ENCODE measurements at places on chromosomes 13 and 19.

- DNase-seq: no peak
These were observed 47.9 kb downstream of the DCT start for GRCh38 chr13:94431574-94431973.

- no peak for DNase-seq
These were observed 11.8 kb downstream of the CCDC97 start for GRCh38 chr19:41321600-41322270.

DNA sequence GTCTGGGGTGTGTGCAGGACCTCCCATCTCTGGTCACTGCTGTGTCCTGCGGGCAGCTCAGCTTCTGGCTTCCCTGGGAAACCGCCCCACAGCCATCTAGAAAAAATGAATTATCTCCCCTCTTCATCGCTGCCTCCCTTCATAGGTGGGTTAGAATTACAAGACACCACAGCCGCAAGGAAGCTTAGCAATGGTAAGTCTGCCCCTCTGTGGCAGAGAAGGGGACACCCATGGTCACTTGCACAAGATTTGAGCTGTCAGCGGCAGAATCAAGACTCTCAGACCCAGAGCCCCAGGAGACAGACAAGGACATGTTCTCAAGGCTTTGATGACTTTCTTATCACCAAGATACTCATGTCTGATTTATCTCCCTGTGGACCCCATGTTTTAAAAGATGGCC, 110.8 kb upstream of the PABPC3 start:
- no peak for DNase-seq

DNA sequence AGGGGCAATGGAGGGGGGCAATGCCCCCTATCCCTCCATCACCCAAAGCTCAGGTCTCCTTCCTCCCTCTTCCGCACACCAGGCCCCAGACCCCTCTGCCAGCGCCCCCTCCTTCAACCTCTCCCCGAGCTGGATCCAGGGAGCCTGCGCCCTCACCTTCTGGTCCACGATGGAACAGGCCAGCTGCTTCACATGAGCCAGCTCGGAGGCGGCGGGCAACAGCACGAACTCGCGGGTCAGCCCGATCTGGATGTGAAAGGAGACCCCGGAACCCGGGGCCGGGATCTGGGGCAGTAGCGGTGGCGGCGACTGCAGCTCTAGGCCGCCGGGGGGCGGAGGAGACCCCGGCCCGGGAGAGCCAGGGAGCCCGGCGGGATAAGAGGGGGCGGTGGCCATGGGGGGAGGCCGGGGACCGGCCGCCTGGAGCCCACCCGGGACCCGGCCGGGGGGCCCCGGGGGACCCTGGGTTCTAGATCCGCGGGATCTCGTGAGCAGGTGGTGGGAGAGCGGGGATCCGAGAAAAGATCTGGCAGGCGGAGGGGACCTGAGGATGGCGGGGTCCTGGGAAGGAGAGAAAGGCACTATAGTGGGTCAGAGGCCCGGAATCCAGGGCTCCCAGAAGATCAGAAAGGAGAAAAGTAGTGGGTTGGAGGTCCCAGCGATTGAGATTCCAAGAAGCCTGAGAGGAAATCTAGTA, 791 bp downstream of the PRKD2 start:
- DNase-seq: no peak

DNA sequence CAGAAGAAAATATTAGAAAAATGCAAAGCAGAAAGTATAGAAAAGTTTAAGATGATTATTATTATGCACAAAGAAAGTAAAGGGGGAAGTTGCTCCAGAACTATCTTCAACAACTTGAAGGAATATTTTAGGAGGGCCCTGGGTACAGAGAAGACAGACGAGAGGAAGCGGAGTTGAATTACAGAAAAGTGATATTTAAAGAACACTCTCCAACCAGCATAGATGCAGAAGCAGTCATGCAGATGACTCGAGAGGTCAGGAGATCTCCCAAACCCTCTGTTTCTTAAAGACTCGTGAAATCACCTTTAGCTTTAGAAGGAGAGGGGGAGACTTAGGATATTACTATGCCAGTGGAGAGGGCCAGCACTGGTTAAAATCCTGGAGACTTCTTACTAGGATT, 8.5 kb upstream of the SHISA2 start:
- no peak for DNase-seq

DNA sequence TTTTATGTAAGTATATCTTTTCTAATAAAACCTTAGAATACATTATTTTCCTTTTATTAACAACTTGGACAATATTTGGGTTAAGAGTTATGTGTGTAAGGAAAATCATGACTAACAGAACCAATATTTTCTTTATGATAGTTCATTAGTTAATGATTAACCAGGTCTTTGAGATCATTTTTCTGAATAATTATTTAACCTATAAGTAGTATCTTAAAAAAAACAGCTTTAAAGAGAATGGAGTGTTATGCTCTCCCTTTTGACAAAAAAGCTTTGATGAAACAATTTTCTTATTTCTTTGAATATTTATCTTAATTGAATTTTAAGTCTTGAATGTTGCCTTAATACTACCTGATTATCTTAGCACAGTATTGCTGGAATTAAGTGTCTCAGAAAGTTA, 3.8 kb downstream of the SLAIN1 start:
- no peak for DNase-seq

GRCh38 chr19:29029268-29029958, 183.5 kb downstream of the UQCRFS1 start:
- DNase-seq: no peak

DNA sequence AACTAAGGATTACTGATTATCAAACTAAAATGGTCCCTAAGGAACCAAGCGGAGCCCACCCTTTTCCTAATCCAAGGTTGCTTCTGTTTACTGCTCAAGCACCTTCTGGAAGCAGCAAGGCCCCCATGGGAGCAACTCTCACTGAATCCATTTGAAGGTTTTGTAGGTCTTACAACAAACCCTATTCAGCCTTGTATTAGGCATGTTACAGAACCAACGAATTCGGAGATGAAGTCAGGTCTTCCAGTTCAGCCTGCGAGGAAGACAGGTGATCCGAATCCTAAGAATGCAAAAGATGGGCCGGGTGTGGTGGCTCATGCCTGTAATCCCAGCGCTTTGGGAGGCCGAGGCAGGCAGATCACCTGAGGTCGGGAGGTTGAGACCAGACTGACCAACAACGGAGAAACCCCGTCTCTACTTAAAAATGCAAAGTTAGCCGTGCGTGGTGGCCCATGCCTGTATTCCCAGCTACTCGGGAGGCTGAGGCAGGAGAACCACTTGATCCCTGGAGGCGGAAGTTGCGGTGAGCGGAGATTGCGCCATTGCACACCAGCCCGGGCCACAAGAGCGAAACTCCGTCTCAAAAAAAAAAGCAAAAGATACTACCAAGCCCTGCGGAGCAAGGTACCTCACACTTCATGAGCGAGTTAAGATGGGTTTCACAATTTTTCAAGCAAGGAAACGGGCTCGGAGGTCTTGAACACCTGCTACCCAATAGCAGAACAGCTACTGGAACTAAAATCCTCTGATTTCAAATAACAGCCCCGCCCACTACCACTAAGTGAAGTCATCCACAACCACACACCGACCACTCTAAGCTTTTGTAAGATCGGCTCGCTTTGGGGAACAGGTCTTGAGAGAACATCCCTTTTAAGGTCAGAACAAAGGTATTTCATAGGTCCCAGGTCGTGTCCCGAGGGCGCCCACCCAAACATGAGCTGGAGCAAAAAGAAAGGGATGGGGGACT, 609 bp downstream of the ZAR1L start:
- peak; percentile 28 for DNase-seq

DNA sequence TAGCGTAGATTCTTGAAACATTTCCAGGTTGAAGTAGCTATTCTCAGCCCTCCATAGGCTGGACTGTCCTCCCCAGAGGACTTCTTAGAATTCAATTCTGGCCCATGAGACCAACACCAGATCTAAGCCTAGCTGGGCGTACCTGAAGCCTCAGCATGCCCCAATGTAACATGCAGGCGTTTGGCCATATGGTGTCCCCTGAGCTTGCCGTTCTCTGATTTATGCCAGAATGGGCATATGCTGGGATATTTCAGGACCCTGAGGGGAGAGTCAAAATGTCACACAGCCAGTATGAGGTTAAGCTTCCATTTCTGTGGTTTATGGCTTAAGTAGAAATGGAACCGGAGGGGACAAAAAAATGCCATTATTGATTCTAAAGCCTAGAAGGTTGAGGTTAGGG, 317.7 kb upstream of the OBI1 start:
- DNase-seq: no peak

GRCh38 chr13:19888799-19889198, 25.4 kb upstream of the ZMYM5 start:
- DNase-seq: no peak

DNA sequence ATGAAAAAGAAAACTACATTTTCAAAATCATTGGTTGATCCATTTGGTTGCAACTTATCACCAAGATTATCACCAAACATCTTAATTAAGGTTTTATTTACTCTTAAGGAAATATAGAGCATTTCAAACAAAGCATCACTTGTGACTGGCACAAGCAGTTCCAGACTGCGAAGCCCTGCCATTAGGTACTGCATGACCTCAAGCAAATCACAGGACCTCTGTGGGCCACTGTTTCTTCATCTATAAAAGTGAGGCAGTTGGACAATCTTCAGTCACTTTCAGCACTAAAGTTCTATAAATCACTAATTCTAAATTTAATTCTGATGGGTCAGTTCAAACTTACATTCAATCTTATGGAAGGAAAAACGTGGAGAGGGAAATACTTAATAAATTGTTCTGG, 2.0 kb downstream of the ELF1 start:
- no peak for DNase-seq

- DNase-seq: no peak
These were observed 6.0 kb upstream of the FREM2 start for GRCh38 chr13:38680912-38681311.

GRCh38 chr13:56166864-56167263, 973.9 kb upstream of the PRR20A start:
- DNase-seq: no peak

DNA sequence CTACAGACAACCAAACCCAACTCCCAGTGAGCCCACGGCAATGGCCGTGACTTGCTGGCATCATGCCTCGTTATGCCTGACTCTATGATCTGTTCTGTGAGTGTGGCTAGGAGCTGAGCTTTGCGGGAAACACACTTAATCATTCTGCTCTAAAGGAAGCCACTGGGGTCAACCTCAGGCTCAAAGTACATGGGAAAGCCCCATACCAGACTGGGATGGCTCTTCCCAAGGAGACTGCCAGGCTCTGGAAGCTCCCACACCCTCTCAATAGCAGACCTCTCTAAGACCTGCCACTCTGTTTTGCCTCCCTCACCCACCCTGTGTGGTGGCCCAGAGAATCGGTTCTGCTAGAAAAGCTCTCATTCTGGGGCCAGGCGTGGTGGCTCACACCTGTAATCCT, 2.2 kb downstream of the PEPD start:
- DNase-seq: no peak

DNA sequence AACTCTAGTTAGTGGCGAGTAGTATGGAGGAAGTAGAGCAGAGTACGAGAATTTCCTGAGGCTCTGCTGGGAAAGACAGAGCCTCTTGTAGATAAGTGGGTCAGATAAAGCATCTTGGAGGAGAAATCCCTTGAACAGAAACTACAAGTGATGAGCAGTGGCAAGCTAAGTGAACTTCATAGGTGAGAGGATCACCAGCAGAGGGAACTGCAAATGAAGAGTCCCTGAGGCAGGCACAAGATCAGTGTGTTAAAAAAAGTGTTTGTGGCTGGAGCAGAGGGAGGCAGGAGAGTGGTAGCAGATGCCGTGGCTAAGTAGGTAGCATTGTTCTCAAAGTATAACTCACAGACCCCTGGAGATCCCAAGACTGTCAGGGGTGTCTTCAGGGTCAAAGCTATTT, 437.6 kb downstream of the HS6ST3 start:
- no peak for DNase-seq

GRCh38 chr13:79455331-79455730, 25.6 kb upstream of the NDFIP2 start:
- DNase-seq: no peak

DNA sequence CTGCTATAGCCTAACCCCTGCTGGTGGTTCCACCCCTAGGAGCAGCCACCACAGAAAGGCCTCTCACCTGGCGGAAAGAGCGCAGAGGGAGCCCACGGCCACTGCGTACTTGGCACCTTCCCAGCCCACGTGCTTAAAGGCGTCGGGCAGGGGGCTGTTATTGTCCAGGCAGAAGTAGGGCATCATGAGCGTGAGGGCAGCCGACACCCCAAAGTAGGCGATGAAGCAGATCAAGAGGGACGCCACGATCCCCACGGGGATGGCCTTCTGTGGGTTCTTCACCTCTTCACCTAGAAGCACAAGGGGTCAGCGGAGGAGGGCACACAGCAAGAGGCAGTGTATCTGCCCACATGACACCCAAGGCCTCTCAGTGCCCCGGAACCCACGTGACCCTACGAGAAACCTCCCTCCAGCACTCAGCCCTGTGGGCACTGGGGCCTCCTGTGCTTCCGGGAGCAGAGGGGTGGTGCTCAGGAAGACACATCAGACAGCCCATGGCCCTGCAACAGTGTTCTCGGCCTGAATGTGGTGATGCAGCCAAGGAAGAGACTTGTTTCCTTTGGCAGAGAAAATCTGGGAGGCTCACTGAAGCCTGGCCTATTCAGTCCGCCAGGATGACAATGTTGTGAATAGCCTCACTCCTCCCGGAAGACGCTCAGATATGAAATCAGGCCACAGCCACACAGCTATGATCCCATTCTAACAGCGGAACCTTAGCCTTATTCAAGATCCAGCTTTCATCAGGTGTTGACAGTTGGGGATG, 72.1 kb downstream of the SLC7A1 start:
- DNase-seq: no peak

GRCh38 chr19:43690444-43690843, 20.5 kb upstream of the PLAUR start:
- DNase-seq: no peak

GRCh38 chr13:39942552-39943273, 287.3 kb downstream of the COG6 start:
- DNase-seq: peak; percentile 57

GRCh38 chr13:72990953-72991352, 67.9 kb upstream of the KLF5 start:
- no peak for DNase-seq

- DNase-seq: no peak
These were observed 21.6 kb downstream of the SLAIN1 start for GRCh38 chr13:77719128-77719527.

DNA sequence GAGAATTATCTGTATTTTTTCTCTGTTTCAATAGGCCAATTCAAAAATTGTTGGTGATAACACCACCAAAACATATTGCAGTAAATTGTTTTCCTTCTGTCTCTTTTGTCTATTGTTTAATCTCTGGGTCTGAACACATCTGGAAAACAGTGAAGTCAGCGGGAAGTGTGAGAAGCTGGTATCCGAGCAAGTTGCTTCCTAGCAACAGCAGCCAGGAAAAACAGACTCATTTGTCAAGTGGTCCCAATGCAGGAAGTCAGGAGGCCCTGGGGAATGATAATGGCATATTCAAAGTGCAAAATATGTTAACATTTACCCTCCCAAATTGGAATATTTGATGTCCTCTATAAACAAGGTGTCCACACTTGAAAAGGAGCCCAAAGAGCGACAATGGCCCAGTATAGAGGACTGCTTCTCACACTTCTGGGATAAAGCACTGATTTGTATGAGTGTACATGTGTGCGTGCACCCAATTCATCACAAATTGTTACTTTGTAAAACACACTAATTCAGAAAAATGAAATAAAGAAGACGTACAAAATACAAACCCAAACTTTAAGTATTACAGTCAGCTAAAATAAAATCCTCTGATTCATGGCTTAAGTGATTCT, 515.0 kb downstream of the TBC1D4 start:
- no peak for DNase-seq

All from activated T-helper 9 cell treated with anti-CD3 and anti-CD28 coated beads, Interleukin-2, amount 50 U/mL, for 16 hours (primary cell).